DMS79 (cell line): ENCODE measurements at places on chromosomes 2 and 18.

GRCh38 chr2:1814616-1815015 is 70.3 kb upstream of the PXDN start:
- peak; percentile 86 for DNase-seq

- no peak for DNase-seq
Observed at GRCh38 chr2:128086244-128086643, 4.8 kb upstream of the UGGT1 start.

GRCh38 chr2:147548451-147548850 is 296.4 kb upstream of the ACVR2A start:
- no peak for DNase-seq

DNA sequence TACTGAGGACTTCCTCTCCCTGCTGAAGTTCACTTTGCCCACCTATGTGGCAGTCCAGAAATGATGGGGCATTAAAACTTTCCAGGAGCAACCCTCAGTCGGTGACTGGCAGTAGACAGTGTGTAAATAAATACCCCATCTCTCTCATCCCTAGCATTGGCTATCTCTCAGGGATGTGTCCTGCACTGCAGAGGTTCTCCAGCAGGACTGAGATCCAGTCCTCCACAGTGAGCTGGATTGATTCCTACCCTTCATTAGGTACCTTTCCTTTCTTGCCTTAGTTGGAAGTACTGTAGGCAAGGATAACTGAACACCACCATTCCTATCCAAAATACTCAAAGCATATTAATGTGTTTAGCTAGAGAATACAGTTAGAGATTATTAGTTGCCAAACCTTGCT is 441.8 kb downstream of the SPAG16 start:
- DNase-seq, result no peak

DNA sequence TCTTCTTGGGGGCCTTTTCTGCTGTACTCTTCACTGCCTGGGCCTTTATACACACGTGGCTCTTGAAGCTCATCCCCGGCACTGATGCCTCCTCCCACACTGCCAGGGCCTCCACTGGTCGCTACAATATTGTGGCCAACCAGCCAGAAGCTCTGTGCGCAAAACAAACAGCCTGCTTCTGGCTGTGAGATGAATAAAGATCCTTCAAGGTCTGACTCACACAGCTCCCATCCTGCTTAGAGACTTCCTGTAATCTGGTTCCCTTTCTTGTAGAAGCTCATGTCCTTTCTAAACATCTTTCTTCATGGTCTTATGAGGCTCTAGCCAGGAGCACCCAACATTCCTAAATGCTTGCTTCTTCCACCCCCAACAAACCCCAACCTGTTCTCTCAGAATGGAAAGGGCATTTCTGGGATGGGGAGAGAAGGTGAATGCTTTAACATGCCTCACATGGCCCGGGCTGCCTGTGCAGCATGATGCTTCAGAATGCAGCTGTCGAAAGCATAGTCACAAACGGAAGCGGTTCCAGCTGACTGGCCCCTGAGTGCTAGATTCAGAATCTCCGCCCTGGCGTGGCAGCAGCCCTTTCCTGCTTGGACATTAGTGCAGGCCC is 24.6 kb downstream of the NRP2 start:
- DNase-seq, result peak; percentile 60

GRCh38 chr2:170002096-170002495 is 174.8 kb downstream of the UBR3 start:
- DNase-seq, result no peak

DNA sequence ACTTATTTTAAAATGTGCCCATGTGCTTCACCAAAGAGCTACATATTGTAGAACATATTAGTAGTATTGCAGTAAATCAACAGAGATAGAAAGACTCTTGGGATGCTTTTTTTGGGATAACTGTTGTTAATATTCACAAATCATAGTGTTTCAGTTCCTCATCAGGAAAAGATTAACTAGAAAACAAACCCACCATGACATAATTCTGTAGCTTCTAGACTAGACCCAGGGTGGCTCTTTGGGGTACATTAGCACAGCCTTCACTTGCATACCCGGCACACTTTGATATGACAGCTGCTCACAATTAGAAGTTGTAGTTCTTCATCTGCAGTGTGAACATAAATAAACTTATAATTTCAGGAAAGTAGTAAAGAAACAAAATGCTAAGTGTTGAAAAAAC is 154.2 kb downstream of the ATP9B start:
- no peak for DNase-seq

DNA sequence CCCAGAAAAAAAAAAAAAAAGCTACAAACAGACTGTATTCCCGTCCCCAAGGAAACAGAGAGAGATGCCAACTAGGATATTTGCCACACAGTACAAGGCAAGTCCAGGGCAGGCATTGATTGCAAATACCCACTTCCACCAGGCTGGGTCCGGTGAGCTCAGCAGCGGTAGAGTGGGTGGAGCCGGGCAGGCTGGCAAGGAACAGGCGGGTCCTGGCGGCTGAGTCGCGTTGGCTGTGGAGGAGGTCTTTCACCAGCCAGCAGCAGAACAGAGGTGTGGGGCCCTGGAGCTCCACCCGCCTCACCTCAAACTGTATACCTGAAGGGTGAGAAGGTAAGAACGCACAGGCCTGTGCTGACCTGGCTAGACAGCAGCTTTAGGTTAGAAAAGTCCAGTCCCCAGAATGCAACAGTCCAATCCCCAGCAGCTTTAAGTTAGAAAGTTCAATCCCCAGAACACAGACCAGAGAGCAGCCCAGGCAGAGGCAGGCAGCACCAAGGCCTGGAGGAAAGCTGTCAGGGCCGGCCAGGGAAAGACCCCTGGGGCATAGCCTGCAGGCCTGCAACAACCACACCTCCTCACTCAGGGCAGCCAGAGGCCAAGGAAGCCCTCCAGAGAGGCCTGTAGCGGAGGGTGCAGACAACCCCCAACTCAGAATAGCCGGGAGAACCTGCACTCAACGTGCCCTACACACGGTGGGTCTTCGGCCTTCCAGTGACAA is 21.9 kb upstream of the MTERF4 start:
- no peak for DNase-seq

- no peak for DNase-seq
Observed at GRCh38 chr2:40318921-40319320, 133.0 kb downstream of the SLC8A1 start.

GRCh38 chr18:36012891-36013290 is 40.4 kb downstream of the RMP24 start:
- no peak for DNase-seq

- no peak for DNase-seq
Observed at GRCh38 chr18:2683055-2683454, 27.5 kb downstream of the SMCHD1 start.

GRCh38 chr18:62198259-62198658 is 11.2 kb downstream of the RELCH start:
- DNase-seq, result no peak

DNA sequence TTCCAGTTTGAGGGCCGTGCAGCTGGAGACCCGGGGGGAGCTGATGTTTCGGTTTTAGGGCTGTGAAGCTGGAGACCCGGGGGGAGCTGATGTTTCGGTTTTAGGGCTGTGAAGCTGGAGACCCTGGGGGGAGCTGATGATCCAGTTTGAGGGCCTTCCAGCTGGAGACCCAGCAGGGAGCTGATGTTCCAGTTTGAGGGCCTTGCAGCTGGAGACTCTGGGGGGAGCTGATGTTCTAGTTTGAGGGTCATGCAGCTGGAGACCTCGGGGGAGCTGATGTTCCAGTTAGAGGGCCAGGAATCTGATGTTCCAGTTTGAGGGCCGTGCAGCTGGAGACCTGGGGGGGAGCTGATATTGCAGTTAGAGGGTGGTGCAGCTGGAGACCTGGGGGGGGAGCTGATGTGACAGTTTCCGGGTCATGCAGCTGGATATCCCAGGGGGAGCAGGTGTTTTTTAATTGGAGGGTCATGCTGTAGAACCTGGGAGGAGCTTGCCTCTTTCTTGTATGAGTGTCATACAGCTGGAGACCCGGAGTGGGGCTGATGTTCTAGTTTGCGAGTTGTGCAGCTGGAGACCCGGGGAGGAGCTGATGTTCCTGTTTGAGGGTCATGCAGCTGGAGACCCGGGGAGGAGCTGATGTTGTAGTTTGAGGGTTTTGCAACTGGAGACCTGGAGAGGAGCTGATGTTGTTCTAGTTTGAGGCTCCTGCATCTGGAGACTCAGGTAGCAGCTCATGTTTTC is 153.2 kb downstream of the RTP5 start:
- DNase-seq, result no peak

DNA sequence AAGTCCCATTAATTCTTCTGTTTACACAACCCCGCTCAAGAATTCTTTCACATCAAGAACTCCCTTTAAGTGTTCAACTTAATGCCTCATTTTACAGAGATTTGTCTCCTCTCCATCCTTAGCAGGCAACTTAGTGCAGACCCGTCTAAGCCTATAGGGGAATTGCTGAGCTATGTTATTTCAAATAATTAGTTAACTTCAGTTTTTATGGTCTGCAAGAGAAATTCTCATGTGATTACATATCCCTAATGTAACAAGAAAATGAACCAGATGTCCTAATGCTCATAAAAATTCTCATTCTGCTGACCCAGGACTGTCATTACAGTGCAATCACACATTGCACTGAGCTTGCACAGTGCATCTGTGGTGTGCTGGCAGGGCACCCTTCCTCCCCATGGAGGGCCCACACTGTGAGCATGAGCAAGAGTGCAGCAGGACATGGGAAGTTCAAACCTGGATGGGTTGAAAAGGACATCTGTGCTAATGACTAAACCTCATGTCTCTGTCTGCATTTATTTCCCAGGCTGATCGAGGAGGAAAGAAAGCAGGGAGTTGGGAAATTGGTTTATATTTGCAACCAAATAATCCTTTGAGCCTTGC is 97.1 kb downstream of the COL5A2 start:
- no peak for DNase-seq

DNA sequence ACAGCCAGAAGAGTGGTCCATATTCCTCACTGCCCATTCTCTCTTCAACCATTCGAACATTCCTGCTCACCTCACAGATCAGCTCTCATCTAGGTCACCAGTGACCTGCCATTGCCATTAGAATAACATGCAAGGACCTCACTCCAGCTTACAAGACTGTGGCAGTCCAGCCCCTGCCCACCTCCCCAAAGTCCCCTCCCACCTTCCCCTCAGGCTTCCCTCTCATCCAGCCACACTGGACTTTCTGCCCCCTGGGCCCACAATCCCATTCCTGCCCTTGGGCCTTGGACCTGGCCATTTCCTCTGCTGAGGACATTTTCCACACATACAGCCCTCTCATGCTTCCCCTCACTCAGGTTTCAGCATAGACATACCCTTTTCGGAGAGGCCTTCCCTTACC is 5.2 kb upstream of the TMEM177 start:
- DNase-seq, result no peak

DNA sequence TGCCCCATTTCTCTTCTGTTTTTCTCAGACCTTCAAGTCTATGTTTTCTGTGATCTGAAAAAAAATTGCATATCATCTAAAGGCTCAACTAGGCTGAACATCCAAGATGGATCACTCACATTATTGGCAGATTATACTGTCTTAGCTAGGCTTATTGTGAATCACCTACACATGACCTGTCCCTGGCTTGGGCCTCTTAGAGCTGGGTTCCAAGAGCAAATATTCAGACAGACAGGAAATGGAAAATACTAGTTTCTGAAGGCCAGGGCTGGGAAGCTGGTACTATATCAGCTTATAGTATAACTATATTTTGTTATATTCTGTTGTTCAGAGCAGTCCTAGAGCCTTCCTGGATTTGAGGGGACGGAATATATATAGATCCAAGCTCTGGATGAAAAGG is 90.3 kb downstream of the PIK3C3 start:
- no peak for DNase-seq

DNA sequence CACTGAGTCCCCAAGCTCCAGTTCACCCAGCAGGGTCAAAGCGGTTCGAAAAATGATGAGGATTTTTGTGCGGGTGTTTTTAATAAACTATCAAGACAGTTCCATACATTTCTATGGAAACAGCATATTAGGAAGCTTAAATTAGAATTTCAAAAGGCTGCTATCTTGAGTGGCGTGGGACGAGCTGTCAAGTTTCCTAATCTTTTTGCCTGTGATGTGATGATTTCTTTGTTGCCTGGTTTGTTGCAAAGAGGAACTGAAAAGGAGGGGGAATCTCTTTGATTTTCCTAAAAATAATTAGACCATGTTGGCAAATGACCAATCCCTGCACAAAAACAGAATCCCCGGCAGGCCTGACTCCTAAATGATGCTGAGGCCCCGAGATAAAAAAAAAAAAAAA is 66.1 kb upstream of the ATG16L1 start:
- DNase-seq, result no peak

- no peak for DNase-seq
Observed at GRCh38 chr18:55296778-55297177, 291.2 kb downstream of the TCF4 start.

- DNase-seq, result no peak
Observed at GRCh38 chr2:138779781-138780445, at the start of gene NXPH2. Gene NXPH2 (minus strand): TSS chr2:138780390. CDS start chr2:138780241, 149 bp downstream.

DNA sequence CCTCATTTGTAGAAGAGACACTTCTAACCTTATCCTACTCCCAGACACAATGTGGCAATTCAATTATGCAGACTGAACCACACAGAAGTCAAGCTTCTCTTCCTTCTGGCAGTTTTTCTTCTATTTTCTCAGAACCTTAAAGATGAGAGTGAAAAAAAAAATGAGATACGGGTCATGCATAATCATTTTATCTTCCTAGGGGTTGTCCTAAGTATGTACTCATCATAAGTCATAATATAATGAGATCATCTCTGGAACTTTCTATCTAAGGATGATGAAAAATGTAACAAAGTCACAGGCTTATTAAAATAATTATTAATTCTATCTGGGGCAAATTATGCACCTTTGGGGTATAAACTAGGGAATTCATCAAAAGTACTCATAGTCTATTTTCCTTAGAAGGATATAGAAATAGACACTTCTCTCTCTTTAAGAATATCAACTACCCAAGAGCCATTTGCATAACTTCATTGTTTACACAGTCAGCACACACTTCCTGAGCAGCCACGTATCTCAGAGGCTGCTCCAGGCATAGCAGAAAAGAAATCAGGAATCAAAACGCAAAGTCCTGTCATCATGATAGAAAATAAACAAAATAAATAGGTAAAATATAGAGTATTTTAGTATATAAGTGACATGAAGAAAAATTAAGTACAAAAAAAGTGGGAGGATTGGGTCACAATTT is 345.9 kb upstream of the SPHKAP start:
- DNase-seq, result no peak

DNA sequence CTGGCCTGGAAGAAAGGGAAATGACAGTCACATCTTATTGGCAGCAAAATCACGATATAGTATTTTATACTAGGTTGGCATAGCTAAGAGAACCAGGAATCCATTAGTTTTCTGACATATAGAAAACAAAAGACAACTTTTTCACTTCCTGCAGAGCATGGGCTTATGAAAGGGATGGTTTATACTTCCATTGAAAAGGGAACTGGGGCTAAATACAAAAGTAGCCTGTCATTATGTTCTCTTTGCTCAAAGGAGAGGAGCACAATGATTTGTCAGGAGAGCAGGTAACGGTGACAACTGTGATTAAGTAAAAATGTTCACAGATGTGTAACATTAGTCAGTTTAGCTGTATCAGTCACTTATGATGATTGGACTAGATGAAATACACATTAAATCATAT is 46.4 kb downstream of the SLC25A12 start:
- DNase-seq, result no peak

DNA sequence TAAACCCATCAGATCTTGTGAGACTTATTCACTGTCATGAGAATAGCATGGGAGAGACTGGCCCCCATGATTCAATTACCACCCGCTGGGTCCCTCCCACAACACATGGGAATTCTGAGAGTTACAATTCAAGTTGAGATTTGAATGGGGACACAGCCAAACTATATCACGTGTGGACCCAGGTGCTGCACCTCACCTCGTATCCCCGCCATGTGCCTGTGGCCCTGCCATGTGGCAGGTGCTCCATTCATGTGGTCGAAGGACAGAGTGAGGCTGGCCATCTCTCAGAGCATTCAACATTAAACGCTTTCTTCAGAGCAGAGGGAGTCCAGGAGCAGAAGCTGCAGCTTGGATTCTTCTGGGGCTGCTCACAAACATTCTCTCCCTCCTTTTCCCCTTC is 32.3 kb downstream of the MROH2A start:
- no peak for DNase-seq
